ENCODE measurements at places on chromosomes 1 and 21.

DNA sequence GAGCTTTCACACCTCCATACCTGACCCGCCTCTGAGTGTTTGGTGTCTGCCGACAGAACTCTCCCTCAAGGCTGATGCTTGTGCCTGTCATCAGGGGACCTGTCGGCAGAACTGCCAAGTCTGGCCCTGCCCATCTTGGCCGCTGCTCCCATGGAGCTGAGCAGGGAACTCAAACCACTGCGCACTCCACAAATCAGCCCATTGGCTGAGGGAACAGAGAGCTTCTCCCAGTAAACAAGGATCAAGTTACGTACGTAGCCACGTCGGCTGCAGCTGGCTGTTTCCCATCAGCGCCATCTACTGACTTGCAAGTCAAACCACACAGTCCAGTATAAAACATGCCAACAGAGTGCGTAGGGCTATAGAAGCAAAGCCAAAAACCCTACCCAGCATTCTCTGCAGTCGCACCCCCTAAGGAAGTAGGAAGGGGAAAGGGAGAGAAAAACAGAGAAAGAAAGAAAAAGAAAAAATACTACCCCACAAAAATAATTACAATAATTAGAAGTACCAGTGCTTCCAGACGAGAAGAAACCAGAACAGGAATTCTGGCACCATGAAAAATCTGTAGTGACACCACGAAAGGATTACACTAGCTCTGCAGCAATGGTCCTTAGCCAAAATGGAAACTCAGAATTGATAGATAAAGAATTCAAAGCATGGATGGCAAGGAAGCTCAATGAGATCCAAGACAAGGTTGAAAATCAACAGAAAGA is 13.1 kb downstream of the KRTAP13-1 start:
- no peak for DNase-seq

DNA sequence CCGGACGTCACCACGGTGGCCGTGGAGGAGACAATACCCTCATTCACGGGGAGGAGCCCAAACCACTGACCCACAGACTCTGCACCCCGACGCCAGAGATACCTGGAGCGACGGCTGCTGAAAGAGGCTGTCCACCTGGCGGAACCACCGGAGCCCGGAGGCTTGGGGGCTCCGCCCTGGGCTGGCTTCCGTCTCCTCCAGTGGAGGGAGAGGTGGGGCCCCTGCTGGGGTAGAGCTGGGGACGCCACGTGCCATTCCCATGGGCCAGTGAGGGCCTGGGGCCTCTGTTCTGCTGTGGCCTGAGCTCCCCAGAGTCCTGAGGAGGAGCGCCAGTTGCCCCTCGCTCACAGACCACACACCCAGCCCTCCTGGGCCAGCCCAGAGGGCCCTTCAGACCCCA is 7.0 kb downstream of the TNFRSF14 start:
- no peak for DNase-seq

DNA sequence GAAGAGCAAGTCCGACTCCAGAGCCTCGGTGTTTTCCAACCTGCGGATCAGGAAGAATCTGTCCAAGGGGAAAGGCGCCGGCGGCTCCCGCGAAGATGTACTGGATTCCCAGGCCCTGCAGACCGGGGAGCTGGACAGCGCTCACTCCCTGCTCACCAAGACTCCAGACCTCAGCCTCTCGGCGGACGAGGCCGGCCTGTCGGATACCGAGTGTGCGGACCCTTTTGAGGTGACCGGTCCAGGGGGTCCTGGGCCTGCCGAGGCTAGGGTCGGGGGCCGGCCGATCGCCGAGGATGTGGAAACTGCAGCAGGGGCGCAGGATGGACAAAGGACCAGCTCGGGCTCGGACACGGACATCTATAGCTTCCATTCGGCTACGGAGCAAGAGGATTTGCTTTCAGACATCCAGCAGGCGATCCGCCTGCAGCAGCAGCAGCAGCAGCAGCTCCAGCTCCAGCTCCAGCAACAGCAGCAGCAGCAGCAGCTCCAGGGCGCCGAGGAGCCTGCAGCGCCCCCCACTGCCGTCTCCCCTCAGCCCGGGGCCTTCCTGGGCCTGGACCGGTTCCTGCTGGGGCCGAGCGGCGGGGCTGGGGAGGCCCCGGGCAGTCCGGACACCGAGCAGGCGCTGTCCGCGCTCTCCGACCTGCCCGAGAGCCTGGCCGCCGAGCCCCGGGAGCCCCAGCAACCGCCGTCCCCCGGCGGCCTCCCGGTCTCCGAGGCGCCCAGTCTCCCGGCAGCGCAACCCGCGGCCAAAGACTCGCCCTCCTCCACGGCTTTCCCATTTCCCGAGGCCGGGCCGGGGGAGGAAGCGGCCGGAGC is 827 bp downstream of the FMN2 start:
- DNase-seq = no peak

- no peak for DNase-seq
These were observed 1.1 kb upstream of the PRRX1 start for GRCh38 chr1:170662561-170663403.

DNA sequence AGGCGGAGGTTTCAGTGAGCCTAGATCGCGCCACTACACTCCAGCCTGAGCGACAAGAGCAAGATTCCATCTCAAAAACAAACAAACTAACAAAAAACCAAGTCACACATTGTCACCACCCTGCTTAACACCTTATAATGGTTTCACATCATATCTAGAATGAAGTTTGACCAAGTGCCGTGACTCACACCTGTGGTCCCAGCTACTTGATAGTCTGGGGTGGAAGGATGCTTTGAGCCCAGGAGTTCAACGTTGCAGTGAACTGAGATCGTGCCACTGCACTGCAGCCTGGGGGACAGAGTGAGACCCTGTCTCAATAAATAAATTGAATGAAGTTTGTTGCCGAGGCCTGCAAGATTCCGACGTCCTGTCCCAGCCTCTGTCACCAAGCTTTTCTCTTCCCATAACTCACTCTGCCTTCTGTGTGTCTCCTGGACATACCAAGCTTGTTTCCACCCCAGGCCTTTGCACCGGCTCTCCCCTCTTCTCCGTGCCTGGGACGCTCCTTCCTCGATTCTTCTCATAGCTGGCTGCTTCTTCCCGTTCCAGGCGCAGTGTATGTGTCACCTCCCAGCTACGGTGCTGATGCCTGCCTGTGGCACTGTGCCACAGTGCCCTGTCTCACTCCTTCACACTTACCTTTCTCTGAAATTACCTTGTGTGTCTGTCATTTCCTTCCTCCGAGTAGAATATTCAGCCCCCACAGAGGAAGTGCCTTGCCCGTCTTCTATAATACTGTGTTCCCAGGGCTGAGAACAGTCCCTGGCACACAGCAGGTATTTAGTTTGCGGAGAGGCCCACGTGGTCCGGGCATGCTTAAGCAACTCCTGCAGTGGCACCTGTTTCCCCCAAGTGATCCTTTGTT is 3.8 kb upstream of the SELENON start:
- DNase-seq = no peak
